Stomach (tissue), 19 donors: ENCODE measurements at places on chromosomes 7 and 10. TPM values are rescaled to one million over a fixed set of nuclear protein-coding genes. Genes with fewer than 3 reads are reported as not detected.

SPDYE2 gene
- not detected for total RNA-seq

TMEM213 gene
- total RNA-seq = not detected

DNA sequence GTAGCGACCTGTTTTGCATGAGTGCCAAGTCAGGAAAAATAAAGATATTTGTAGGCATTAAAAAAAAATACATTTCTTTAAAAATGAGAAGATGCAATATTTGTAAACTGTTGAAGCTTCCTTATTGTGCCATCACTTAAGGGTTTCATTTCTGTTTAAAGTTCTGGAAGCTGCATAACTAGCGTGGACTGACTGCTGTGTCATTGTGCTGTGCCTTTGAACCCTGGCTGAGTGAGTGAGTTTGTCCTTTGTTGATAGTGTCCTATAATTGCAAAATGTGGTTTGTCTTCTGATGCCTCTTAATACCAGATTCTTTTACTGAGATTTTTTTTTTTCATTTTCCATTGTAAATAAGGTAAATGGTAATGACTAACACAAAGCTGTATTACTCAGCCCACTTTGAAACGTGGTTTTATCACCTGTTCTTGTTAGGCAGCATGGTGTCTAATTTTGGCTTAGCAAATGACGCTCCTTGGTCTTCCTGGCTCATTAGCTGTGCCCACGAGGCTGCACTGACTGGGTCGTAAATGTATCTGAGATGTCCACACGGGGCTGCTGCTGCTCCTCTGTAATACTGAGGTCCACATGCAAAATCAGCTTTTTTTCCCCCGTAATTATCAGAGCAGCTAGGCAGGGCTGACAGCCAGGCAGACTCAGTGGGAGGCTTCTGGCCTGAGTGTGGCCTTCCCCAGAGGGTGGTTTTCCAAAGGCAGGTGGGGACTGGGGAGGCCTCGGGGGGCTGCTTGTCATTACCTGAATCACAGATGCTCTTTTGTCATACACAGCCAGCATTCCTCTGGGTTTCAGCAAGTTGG, 14.8 kb downstream of the ZSCAN25 start:
- peaks cover 85% of the 10 kb centered on the region for H3K36me3 ChIP-seq
- H3K4me1 ChIP-seq = no peaks in the 10 kb centered on the region

DNA sequence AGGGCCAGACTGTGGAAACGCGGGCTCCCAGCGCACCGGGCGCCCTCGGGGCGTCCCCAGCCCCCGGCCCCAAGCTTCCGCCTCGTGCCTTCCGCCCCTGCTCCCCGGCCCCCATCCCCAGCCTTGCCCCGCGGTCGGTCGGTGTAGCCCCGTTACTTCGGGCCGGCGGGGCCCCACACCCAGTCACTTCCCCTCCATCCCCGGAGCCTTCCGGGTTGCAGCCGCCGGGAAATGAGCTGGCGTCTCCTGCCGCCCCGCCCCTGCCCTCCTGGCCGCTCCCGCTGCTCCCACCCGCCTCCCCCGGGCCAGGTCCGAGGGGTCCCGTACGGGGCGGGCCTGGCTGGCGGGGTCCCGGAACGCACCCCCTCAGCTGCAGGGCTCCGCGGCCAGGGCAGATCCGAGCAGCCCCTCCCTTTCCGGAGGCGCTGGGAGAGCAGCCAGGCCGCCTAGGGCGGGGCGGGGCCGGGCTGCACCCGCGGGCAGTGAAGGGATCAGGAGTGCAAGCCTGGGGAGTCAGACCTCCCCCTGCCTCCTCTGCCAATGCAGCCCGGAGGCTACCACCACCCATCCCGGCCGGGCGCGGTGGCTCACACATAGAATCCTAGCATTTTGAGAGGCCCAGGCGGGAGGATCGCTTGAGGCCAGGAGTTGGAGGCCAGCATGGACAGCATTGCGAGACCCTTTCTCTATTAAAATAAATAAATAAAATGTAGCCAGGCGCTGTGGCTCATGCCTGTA, 709 bp downstream of the ARPC1B start:
- H3K27me3 ChIP-seq = no peaks in the 10 kb centered on the region
- H3K4me3 ChIP-seq = peak overlapping the region; percentile 87
- H3K27ac ChIP-seq = peak overlapping the region; percentile 89

- H3K27me3 ChIP-seq = no peaks in the 10 kb centered on the region
- no peak overlapping the region for H3K27ac ChIP-seq
- no peak overlapping the region for H3K4me3 ChIP-seq
- no peaks in the 10 kb centered on the region for H3K4me1 ChIP-seq
- DNase-seq = peak; percentile 72
These were observed 56.8 kb upstream of the FAM171A1 start for GRCh38 chr10:15427843-15428414.

DNA sequence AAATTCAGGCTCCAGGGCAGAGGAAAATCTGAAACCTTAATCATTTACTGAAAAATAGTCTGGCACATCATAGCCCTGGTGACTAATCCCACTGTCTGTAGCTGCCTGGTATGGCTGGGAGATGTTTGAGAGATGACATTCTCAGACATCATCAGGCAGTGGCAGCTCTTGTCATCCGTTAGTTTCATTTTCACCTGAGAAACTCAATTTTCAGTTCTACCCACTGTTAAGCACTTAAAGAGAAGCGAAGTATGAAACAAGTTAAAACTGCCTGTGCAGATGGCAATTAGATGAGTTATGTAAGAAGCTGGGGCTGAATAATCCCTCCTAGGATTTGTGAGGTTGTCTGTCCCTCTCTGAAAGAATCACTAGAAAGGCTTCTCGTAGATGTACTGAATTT, 150.2 kb downstream of the NSUN6 start:
- no peak overlapping the region for H3K27ac ChIP-seq
- no peaks in the 10 kb centered on the region for H3K4me1 ChIP-seq
- no peak overlapping the region for H3K4me3 ChIP-seq
- no peak for DNase-seq
- H3K36me3 ChIP-seq = no peaks in the 10 kb centered on the region
- no peaks in the 10 kb centered on the region for H3K27me3 ChIP-seq

IKZF1 gene
- 4.5 TPM for total RNA-seq

- no peaks in the 10 kb centered on the region for H3K4me1 ChIP-seq
- H3K36me3 ChIP-seq = no peaks in the 10 kb centered on the region
- no peak for DNase-seq
- H3K27ac ChIP-seq = no peak overlapping the region
These were observed 140.0 kb downstream of the ZNF365 start for GRCh38 chr10:62514079-62514693.

- no peaks in the 10 kb centered on the region for H3K27me3 ChIP-seq
- peaks cover 34% of the 10 kb centered on the region for H3K4me1 ChIP-seq
- no peak overlapping the region for H3K4me3 ChIP-seq
These were observed 130.3 kb downstream of the NRF1 start for GRCh38 chr7:129741743-129742213.

GRCh38 chr10:64007157-64007556, 486.0 kb downstream of the REEP3 start:
- no peaks in the 10 kb centered on the region for H3K36me3 ChIP-seq
- no peak overlapping the region for H3K4me3 ChIP-seq
- H3K4me1 ChIP-seq = no peaks in the 10 kb centered on the region
- DNase-seq = no peak
- no peaks in the 10 kb centered on the region for H3K27me3 ChIP-seq

DNA sequence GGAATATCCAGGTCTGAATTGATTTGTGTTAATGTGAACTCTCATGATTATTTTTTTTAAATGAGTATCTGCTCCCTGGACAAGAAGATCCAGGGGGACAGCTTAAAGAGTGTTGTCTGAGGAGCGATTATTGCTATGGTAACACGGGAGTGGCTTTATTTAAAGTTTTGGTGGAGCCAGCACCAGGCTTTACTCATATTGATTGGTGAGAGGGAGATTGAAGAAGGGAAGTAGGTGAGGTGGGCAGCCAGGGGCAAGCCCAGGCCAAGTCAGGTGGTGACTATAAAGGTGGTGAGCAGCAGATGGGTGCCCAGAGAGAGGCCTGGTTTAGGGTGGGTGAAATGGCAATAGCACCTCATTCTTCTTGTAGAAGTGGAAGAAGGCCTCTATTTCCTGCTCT, 10.2 kb upstream of the AGR2 start:
- no peaks in the 10 kb centered on the region for H3K27me3 ChIP-seq
- H3K4me1 ChIP-seq = no peaks in the 10 kb centered on the region
- peak overlapping the region; percentile 50 for H3K27ac ChIP-seq
